Activated naive CD4-positive, alpha-beta T cell treated with anti-CD3 and anti-CD28 coated beads for 36 hours (primary cell): ENCODE measurements at places on chromosomes 1 and 21. TPM values are rescaled to one million over a fixed set of nuclear protein-coding genes. Genes with fewer than 3 reads are reported as not detected.

GRCh38 chr21:21102896-21103295 is 104.7 kb downstream of the NCAM2 start:
- no peak for DNase-seq

GRCh38 chr1:47444297-47444561 is 6.4 kb downstream of the FOXD2 start:
- DNase-seq: no peak

The S100A16 gene
- not detected for total RNA-seq

GRCh38 chr1:163115887-163116286 is 46.7 kb downstream of the RGS4 start:
- DNase-seq: no peak

- no peak for DNase-seq
Measured at GRCh38 chr1:154842635-154843034, 27.4 kb downstream of the KCNN3 start.
